ENCODE measurements at places on chromosomes 13 and 19.

- DNase-seq, result no peak
Measured at GRCh38 chr19:5128251-5128935, 159.5 kb downstream of the KDM4B start.

DNA sequence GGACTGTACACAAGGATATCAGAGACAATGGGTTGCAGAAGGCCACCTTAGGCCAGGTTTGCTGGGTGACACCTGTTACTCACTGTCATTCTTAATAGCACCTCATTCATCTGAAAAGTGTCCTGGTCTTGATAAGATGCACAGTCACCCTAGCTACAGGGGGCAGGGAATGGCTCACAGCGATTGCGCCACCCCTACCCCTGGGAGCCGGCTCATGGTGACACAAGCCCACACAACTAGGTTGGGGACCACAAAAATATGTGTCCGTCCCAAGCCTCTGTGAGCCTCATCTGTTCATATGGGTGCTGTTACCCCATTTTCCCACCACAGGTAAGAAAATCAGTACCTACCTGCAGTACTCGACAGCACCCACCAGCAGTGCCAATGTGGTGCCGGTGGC is 23.4 kb downstream of the MED26 start:
- no peak for DNase-seq

- no peak for DNase-seq
Measured at GRCh38 chr13:109146912-109147647, 517.7 kb downstream of the MYO16 start.

DNA sequence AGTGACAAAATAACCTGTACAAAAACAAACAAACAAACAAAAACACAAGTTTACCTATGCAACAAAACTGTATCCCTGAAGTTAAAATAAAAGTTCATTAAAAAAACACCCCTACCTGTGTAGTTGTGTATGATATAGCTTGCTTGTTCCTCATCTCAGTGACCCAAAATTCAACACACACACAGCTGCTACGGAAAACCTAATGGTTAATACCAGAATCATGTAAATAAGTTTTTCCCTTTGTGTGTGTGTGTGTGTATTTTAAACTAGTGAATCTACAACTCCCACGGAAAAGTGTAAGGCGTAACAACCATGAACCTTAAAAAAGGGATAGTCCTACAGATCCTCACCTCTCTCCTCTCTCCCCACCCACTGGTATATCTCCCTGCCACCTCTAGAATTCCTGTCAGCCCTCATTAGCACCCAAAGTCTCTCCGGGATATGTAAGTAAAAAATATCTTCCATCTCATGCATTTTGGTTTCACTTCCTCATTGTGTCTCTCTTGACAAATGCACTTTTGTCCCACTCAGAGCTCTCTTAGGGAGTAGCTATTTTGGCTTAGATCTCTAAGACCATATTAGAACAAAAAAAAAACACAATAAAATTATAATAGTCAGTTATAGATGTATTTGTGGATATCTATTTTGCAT is 2236.5 kb downstream of the PCDH9 start:
- DNase-seq, result no peak

GRCh38 chr13:23609874-23610576 is 39.8 kb downstream of the TNFRSF19 start:
- DNase-seq, result no peak

- DNase-seq, result no peak
Measured at GRCh38 chr13:87887459-87888123, 216.4 kb downstream of the SLITRK5 start.

DNA sequence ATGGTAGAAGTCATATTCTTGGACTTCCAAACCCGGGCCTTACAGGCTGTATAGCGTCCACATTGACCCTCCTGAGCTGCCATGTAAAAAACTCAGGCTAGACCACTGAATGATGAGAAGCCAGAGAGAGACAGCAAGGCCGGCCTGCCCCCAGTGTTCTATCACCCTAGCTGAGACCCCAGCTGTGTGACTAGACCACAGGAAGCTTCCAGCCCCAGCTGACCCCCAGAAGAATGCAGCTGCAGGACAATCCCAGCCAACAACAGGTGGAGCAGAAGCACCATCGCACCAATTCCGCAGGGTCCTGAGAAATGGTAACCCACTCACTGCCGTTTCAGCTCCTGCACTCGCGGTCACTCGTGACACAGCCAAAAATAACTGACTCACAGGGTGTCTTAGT is 2.9 kb upstream of the ATP11A start:
- DNase-seq, result no peak

GRCh38 chr13:98784666-98785065 is 32.2 kb upstream of the SLC15A1 start:
- no peak for DNase-seq

GRCh38 chr13:110696776-110697175 is 9.1 kb downstream of the CARS2 start:
- DNase-seq, result no peak

GRCh38 chr19:34428549-34429285 is 536 bp downstream of the UBA2 start:
- peak; percentile 13 for DNase-seq

GRCh38 chr19:53088091-53088490 is 15.1 kb downstream of the ZNF160 start:
- no peak for DNase-seq

GRCh38 chr19:10292789-10293636 is 3.3 kb downstream of the ICAM5 start:
- no peak for DNase-seq

- no peak for DNase-seq
Measured at GRCh38 chr19:32178401-32178800, 167.0 kb upstream of the ZNF507 start.

GRCh38 chr13:75437582-75438318 is 44.2 kb downstream of the TBC1D4 start:
- no peak for DNase-seq

DNA sequence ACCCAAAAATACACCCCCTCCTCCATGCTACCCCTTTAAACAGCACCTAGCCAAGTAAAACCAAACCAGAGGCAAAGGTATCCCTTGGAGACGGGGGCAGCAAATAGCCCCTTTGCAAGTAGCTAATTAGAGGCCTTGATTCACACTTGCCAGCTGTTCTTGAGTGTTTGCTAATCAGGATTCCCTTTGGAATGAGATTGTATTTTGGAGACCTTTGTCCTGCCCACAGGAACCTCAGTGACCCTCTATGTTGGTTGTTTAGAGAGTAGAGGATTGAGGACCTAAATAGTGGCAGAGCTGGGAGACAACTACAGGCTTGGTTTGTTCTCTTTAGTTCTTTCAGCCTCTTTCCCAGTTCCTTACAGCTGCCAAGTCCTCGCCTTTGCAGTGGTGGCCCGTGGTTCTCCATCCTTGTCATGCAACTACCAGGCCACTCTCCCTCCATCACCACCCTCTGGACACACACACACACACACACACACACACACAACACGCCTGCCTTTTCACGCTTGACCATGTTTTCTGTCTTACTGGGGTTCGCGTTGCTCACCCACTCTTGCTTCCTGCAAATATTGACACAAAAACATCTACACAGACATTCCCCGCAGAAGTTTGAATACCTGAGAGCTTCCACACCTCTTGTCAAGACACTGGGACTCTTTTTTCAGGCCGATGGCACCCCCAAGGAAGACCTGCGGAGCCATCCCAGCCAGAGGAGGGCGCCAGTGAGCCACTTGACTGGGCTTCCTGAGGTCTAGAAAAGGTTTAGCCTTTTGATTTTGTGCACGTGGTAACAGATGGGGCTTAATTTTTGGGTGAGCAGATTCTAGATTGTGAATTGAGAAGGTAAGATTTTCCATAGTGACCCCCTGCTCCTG is 80.0 kb upstream of the GPR183 start:
- peak; percentile 77 for DNase-seq

GRCh38 chr13:47480121-47480520 is 521.0 kb downstream of the SUCLA2 start:
- DNase-seq, result no peak

- DNase-seq, result no peak
Measured at GRCh38 chr19:21314676-21315075, 14.5 kb downstream of the ZNF708 start.

DNA sequence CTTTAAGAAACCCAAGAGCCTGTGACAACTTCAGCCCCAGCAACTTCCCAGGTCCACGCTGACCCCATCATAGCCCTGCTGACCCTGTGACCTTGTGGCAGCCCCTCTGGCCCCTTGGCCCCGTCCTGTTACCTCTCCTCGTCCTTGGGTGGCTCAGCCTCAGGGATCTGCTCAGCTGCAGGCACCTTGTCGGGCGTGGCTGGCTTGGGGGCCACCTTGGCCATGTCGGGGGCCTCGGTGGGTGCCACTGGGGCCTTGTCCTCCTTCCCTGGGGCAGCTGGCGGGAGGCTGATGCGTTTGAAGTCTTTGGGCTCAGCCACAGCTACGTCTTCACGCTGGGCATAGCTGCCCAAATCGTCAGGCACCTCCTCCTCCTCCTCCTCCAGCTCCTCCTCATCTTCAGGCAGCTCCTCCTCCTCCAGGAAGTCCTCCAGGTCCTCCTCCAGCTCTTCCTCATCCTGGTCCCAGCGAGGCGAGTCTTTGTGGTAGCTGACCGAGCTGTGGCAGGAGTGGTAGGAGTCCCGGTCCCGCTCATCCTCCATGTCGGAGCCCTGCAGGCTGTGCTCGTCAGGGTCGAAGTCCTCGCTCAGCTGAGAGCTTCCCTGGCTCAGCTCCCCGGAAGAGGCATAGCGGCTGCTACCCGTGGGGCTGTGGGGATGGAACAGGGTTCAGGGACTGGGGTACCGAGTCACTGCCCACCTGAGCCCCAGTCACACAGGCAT is 32.2 kb downstream of the UNC13A start:
- DNase-seq, result no peak

- DNase-seq, result no peak
Measured at GRCh38 chr19:33156334-33156733, 24.4 kb downstream of the WDR88 start.

- no peak for DNase-seq
Measured at GRCh38 chr19:54532528-54532927, 29.9 kb downstream of the LAIR2 start.

- no peak for DNase-seq
Measured at GRCh38 chr19:16564842-16565241, 7.4 kb downstream of the SLC35E1 start.

- no peak for DNase-seq
Measured at GRCh38 chr13:28282451-28282850, 144.1 kb downstream of the PAN3 start.

DNA sequence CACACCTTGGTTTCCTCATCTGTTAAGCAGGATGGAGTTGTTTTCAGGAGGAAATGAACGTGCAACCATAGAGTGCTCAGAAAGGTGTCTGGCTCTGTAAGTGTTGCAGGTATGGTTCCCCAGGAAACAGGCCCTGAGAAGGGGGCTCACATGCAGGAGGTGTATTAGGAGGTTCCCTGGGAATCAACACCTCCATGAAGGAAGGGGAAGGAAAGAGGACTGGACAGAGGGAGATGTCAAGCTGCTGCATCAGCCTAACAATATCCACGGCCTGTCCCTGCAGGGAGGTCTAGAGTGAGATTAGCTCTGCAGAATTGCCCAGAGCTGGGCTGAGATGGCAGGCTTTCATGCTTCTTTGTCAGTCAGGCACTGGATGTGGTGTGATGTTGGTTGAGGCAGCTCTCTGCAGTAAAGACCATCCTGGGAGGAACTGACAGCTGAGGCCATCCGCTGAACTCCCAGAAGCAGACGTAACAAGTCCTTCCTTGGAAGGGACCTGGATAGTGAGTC is 373.3 kb downstream of the ZNF536 start:
- DNase-seq, result no peak

Measured in stimulated activated CD8-positive, alpha-beta memory T cell treated with anti-CD3 and anti-CD28 coated beads, Interleukin-15, amount 100 ng/mL, for 48 hours (primary cell).